ENCODE measurements at places on chromosomes 4 and X.

GRCh38 chrX:17412692-17413091 lies 37.7 kb downstream of the NHS start:
- DNase-seq, result no peak

GRCh38 chrX:37752936-37753335 lies 26.9 kb upstream of the CYBB start:
- no peak for DNase-seq

- no peak for DNase-seq
Observed at GRCh38 chrX:128623361-128623760, 571.2 kb upstream of the ACTRT1 start.

GRCh38 chr4:164384416-164384815 lies 369.5 kb upstream of the SMIM31 start:
- DNase-seq, result no peak
